ENCODE measurements at places on chromosomes 16 and 17.
A peak's percentile ranks its signal among the peaks of the same experiment; 100 is the strongest.

DNA sequence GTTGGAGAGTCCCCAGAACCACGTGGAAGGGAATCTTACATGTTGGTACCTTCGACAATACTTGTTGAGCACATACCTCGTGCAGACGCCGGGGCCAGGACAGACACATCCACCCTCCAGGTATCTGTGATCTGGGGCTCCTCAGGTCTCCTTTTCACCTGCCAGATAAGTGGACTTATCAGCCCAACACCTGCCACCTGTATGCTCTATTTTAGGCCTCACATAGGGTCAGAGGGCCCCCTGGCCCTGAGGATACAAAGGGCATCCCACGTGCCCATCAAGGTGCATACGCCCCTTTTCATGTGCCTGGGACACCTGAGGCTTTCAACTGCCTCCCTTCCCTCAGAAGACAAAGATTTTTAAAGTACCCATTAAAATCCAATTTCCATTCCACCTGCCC lies 212.7 kb downstream of the MRTFB start:
- no peak for DNase-seq

GRCh38 chr17:50513495-50513894 lies 5.3 kb downstream of the MYCBPAP start:
- DNase-seq = no peak

GRCh38 chr17:48427598-48427997 lies 2.4 kb downstream of the SKAP1 start:
- peak; percentile 41 for DNase-seq

GRCh38 chr17:74145756-74146155 lies 57.7 kb upstream of the RPL38 start:
- DNase-seq = no peak

- no peak for DNase-seq
Observed at GRCh38 chr16:59263955-59264354, 529.8 kb upstream of the GOT2 start.

DNA sequence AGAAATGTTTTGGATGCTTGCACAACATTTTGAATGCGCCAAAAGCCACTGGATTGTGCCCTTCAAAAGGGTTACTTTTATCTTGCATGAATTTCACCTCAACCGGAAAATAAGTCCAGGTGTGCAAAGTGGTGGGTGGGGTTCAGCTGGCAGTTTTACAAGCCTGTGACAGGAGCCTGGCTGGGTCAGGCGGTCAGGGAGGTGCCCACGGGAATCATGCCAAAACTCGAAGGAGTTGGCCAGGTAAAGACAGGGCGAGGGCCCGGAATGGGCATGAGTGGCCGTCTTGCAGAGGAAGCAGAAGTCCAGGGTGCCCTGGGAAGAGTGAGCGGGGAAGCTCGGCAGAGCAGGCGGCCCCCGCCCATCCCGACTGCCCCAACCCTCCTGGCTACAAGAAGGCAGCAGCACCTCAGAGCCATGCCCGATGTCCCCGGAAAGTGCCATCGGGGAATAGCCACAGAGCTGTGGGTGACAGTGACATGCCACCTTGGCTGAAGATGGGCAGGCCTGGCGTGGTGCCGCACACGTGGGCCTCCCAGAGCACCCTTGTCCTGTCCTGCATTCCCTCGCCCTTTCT lies 19.1 kb upstream of the CACNG1 start:
- no peak for DNase-seq

Measured in activated CD4-positive, CD25-positive, alpha-beta regulatory T cell treated with anti-CD3 and anti-CD28 coated beads, Interleukin-2, amount 50 U/mL, for 16 hours (primary cell).